ENCODE measurements at places on chromosomes 5 and 9.

DNA sequence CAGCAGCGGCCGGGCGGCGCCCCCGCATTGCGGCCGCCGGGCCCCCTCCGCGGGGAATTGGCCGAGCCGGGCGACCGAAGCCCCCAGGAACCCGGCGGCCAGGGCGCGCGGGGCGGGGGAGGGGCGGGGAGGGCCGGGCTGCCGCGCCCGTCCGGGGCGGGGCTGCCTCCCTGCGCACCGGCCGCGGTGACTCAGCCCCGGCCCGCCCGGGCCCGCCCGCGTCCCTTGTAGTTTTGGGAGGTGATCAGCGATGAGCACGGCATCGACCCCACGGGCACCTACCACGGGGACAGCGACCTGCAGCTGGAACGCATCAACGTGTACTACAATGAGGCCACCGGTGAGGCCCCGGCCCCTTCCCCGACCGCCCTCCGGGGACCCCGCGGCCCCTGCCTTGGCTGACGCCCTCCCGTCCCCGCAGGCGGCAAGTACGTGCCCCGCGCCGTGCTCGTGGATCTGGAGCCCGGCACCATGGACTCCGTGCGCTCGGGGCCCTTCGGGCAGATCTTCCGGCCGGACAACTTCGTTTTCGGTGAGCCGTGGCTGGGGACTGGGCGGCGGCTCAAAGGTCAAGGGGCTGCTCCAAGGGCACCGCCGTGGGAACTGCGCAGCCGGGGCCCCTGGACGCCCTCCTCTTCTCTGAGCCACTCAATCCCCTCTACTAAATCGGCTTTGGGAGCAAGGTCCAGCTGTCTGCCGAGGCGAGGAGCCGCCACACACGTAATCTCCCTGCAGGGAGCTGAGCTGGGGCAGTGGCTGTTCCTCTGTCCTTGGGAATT lies 592 bp downstream of the TUBB4B start:
- peak overlapping the region; percentile 88 for H3K4me3 ChIP-seq
- peaks cover 76% of the 10 kb centered on the region for H3K4me1 ChIP-seq
- H3K36me3 ChIP-seq, result peaks cover 15% of the 10 kb centered on the region
- H3K27ac ChIP-seq, result peak overlapping the region; percentile 96
- H3K27me3 ChIP-seq, result no peaks in the 10 kb centered on the region

GRCh38 chr9:121814594-121814993 lies 163.2 kb downstream of the DAB2IP start:
- H3K27ac ChIP-seq, result no peak overlapping the region
- no peak overlapping the region for H3K4me3 ChIP-seq
- H3K27me3 ChIP-seq, result no peaks in the 10 kb centered on the region
- H3K4me1 ChIP-seq, result no peaks in the 10 kb centered on the region

- H3K4me1 ChIP-seq, result peaks cover 6% of the 10 kb centered on the region
- no peak overlapping the region for H3K27ac ChIP-seq
- no peaks in the 10 kb centered on the region for H3K36me3 ChIP-seq
- DNase-seq, result no peak
- peak overlapping the region; percentile 0 for H3K4me3 ChIP-seq
- H3K27me3 ChIP-seq, result peaks cover 6% of the 10 kb centered on the region
Observed at GRCh38 chr5:151238303-151238741, 14.4 kb upstream of the CCDC69 start.

DNA sequence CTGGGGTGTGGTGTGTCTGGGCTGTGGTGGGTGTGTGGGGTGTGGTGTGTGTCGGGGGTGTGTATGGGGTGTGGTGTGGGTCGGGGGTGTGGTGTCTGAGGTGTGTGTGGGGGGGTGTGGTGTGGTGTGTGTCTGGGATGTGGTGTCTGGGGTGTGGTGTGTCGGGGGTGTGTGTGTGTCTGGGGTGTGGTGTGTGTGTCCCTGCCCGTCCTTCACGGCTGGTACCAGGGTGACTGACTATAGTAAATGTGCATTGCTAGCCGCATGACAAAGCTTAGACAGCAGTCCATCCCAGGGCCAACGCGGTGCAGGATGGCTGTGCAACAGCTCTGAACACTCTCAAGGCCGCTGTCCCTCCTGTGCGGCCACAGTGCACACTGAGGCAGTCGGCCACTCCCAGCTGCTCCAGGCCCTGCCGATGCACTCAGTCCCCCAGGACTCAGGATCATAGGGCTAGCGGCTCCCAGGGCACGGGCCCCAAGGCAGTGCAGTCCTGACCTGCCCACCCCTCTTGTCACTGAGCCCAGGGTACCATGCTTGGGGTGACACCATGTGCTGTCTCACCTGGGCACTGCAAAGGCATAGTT lies 54.0 kb downstream of the SECISBP2 start:
- no peak overlapping the region for H3K27ac ChIP-seq
- no peak for DNase-seq
- H3K27me3 ChIP-seq, result no peaks in the 10 kb centered on the region

GRCh38 chr9:89218040-89218928 lies 39.7 kb upstream of the SHC3 start:
- no peaks in the 10 kb centered on the region for H3K36me3 ChIP-seq
- H3K4me3 ChIP-seq, result no peak overlapping the region
- H3K27me3 ChIP-seq, result no peaks in the 10 kb centered on the region

DNA sequence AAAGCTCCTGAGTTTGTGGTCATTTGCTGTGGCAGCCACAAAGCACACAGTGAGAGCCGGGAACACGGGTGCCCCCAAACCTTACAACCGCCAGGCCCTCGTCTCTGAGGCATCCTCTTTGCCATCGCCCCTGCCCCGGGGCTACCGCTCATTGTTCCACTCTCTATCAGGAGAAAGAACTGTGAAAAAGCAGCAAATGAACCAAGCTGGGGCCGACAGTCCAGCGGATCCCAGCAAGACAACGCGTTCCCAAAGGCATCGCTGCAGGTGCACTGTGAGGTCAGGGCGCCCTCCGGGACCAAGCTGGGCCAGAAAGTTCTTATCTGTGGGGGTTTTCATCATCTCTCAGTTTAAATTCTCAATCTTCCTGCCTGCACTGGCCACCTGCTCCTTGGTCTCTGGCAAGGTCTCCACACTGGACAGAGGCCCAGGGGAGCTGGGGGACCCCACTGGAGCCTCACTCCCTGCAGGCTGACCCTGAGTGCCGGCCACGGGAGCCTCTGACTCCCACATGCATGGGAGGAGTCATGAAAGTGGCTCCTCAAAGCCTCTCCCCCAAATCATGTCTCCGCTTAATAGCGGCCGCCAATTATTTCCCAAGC lies 32.1 kb downstream of the VAV2 start:
- H3K27ac ChIP-seq, result no peak overlapping the region
- H3K36me3 ChIP-seq, result no peaks in the 10 kb centered on the region
- peaks cover 43% of the 10 kb centered on the region for H3K4me1 ChIP-seq
- no peak overlapping the region for H3K4me3 ChIP-seq
- H3K27me3 ChIP-seq, result no peaks in the 10 kb centered on the region
- no peak for DNase-seq

DNA sequence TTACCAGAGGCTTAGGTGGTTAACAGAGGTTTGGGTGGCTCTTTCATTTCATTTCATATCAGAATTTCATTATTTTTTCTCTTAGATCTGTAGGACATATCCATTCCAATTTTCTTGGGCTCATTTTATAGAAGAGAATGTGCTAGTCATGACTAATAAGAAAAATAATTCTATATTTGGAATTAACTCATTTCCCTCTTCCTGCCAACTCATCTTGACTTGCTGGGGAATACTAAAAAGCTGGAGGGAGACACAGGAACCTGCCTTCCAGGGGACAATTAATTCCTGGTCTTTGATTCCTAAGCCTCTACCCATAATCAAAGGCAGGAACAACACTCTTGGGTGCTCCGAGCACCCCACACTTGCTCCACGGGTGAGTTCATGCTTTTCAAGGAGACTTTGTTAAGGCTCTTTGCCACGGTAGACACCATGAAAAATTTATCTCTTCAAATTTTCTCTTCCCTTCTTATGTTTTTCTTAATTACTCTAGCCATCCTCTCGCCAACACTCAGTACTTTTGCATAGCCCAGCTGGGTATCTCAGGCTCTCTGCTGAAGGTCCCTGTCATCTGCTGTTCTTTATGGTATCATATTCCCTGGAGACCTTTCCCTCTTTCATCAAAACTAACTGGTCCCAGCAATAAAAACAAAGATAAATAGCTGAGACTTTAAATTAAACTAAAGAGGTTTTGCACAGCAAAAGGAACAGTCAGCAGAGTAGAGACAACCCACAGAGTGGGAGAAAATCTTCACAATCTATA lies 273.9 kb downstream of the NPR3 start:
- no peaks in the 10 kb centered on the region for H3K36me3 ChIP-seq
- no peak for DNase-seq
- H3K4me3 ChIP-seq, result no peak overlapping the region
- no peaks in the 10 kb centered on the region for H3K4me1 ChIP-seq
- H3K27me3 ChIP-seq, result no peaks in the 10 kb centered on the region

GRCh38 chr5:68720884-68721610 lies 372.8 kb upstream of the SLC30A5 start:
- no peaks in the 10 kb centered on the region for H3K4me1 ChIP-seq
- no peaks in the 10 kb centered on the region for H3K27me3 ChIP-seq
- H3K4me3 ChIP-seq, result no peak overlapping the region
- no peak overlapping the region for H3K27ac ChIP-seq

- H3K4me3 ChIP-seq, result no peak overlapping the region
- H3K27ac ChIP-seq, result no peak overlapping the region
- H3K27me3 ChIP-seq, result no peaks in the 10 kb centered on the region
- no peak for DNase-seq
- no peaks in the 10 kb centered on the region for H3K36me3 ChIP-seq
- H3K4me1 ChIP-seq, result peaks cover 7% of the 10 kb centered on the region
Observed at GRCh38 chr5:56656846-56657726, 158.3 kb upstream of the MAP3K1 start.

DNA sequence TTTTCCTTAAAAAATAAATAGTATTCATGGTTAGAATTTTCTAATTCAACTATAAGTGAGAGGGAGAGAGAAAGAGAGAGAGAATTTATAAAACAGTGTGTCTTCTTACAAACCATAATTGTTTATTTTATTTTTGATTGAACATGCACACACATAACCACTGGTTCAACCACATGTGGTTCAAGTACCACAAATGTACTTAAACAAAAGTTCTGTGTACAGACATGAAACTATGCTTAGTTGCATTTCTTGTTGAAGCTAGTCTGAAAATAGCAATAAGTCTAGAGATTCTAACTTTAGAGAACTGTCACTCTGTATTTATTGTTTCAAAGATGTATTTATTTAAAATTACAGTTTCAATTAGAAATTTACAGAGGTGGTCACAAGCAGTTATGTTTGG lies 130.6 kb upstream of the PDE4D start:
- H3K4me3 ChIP-seq, result no peak overlapping the region
- H3K36me3 ChIP-seq, result no peaks in the 10 kb centered on the region
- no peak overlapping the region for H3K27ac ChIP-seq
- DNase-seq, result no peak

DNA sequence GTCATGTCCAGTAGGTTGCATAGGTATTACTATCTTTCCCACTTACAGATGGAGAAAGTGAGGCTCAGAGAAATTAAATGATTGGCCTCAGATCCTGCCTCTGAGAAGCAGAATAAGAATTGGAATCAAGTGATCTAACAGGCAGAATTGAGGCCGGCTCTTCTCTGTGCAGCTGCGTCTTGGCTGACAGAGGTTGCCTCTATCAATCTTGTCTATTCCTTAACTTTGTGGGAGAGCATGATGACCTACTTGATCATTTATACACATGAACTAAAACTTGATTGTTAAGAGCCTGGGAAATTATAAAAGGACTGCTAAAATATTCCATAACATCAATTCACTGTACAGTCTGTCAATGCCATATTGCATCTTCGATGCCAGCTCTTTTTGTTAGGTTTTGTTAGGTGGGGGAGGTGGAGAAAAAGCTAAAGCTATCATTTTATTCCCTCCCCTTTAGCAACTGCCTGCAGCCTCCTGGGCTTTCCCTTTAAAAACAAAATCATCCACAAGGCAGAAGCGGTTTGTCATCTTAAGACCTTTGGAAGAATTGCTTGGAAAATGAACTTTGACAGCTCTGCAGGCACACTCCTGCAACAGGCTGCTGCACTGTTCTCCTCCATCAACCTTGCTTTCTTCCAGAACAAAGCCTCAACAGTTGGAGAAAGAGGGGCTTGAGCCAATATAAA lies 247.4 kb downstream of the SMARCA2 start:
- DNase-seq, result no peak
- no peak overlapping the region for H3K4me3 ChIP-seq
- H3K27ac ChIP-seq, result peak overlapping the region; percentile 18
- no peaks in the 10 kb centered on the region for H3K27me3 ChIP-seq
- no peaks in the 10 kb centered on the region for H3K36me3 ChIP-seq
- H3K4me1 ChIP-seq, result peaks cover 15% of the 10 kb centered on the region

- H3K36me3 ChIP-seq, result no peaks in the 10 kb centered on the region
- no peak overlapping the region for H3K4me3 ChIP-seq
- H3K27ac ChIP-seq, result no peak overlapping the region
- no peak for DNase-seq
- H3K27me3 ChIP-seq, result no peaks in the 10 kb centered on the region
Observed at GRCh38 chr9:110033869-110034268, 174.1 kb downstream of the C9orf152 start.

GRCh38 chr9:135920973-135921585 lies 13.7 kb upstream of the CAMSAP1 start:
- H3K27ac ChIP-seq, result no peak overlapping the region
- H3K4me1 ChIP-seq, result no peaks in the 10 kb centered on the region
- H3K27me3 ChIP-seq, result no peaks in the 10 kb centered on the region
- peaks cover 11% of the 10 kb centered on the region for H3K36me3 ChIP-seq
- no peak overlapping the region for H3K4me3 ChIP-seq

DNA sequence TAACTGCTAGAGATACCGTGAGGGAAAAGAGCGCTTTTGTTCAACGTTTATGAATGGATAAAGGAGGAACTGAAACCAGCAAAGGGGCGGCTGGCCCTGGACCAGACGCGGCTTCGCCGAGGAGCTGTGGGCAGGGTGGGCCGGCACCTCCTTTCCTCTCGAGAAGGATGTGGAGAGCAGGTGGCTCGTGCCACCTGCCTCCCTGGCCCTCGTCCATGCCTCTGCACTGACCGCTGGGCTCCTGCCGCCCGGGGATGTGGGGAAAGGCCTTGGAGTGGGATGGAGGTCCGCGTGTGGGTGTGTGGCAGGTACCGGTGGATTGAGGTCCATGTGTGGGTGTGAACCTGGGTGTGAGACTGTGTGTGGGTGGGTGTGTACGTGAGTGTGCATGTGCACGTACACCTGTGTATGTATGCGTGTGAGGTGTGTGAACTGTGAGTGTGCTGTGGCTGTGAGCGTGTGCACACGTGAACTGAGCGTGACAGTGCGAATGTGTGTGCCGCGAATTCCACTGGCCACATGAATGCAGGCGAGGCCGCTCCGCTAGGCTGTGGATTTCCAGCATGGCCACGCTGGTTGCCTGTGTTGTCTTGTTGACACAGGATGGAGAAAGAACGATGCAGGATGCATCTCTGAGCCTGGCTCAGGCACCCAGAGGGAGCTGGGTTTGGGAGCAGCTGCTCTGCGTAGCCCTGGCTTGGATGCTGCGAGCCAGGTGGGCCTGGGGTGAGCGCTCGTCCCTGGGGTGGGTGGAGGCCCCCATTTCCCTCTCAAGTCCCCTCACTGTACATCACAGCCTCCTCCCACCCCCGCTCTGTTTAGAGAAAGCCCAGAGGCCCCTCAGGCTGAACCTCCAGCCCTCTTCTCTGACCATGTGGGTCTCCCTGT lies 4.4 kb upstream of the CEP72 start:
- no peaks in the 10 kb centered on the region for H3K36me3 ChIP-seq
- H3K4me3 ChIP-seq, result no peak overlapping the region
- no peak for DNase-seq
- H3K27me3 ChIP-seq, result peaks cover 16% of the 10 kb centered on the region
- no peak overlapping the region for H3K27ac ChIP-seq
- peaks cover 10% of the 10 kb centered on the region for H3K4me1 ChIP-seq

All from suprapubic skin (tissue), 4 donors.